ENCODE measurements at places on chromosomes 5 and 9.

GRCh38 chr9:113375057-113376023, 1.4 kb downstream of the HDHD3 start:
- no peak for DNase-seq

GRCh38 chr9:32839013-32839885, 55.9 kb downstream of the TMEM215 start:
- DNase-seq, result no peak

GRCh38 chr5:133778636-133779035, 166.3 kb upstream of the FSTL4 start:
- DNase-seq, result no peak

- DNase-seq, result no peak
Measured at GRCh38 chr9:109289186-109289585, 31.7 kb downstream of the EPB41L4B start.

- DNase-seq, result no peak
Measured at GRCh38 chr5:78747055-78747454, 98.5 kb upstream of the LHFPL2 start.

Measured in AG09319 (cell line).